ENCODE measurements at places on chromosomes 4 and X. TPM values are rescaled to one million over a fixed set of nuclear protein-coding genes. Genes with fewer than 3 reads are reported as not detected.

GRCh38 chr4:72975488-72975784 is 94.1 kb downstream of the COX18 start:
- no peak for DNase-seq

DNA sequence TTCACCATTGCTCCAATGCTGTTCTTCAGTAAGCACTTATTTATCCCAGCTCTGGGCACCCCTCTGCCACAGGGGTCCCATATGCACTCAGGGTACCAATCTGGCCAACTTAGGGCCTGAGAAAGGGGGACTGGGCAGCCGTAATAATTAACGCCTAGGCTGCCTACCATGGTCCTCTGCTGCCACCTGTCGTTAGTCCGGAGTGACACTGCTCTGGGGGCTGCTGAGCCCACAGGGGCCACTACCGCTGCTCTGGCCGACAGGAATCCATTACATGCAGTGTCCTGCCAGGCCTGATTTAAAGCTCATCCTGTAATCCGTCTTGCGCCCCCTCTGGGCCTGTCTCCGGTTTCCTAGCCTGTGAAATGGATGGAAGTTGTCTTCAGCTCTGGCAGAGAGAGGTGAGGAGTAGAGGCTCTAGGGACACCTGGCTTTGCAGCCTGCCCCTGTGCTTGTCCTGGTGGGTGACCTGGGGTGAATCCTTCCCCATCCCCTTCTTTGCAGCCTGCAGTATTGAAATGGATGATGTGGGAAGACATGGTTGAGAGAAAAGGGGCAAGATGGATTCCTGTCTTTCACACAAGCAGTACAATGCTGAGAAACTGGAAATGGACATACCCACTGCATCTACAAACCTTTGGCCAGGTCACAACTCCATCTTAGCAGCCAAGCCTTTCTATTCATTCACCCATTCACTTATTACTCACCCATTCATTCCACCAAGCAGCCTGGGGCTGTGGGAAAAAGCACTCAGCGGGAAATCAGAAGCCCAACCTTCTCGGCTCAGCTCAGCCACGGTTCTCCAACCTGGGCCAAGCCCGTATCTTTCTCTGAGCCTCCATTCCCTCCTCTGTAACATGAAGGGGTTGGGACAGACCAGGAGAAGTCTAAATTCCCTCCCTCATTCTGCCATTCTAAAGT is 116.3 kb upstream of the NALF2 start:
- no peak for DNase-seq

DNA sequence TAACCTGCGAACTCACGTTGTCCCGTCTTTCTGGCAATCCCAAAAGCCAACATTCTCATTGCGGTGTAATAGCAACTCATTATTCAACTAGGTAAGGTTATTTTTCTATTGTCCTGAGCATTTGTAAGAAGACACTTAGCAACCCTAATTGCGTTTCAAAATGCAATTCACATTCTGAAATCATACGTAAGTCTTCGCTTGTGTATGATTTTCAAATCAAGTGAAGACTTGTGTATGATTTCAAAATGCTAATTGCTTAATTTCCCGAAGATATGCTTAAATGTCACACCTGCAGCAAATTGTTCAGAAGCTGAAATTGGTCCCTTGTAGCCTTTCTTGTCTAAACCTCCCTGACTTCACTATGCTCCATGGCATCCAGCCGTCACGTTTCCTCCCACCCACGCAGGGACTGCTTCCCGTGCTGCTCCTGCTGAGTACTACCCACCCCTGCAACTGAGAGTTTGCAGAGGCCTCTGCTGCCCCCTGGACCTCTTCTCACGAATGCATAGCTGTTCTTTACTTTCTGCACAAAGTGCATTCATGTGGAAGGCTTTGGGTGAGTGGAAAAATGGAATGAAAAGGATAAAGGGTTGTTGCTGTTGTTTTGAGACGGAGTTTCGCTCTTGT is 40.8 kb upstream of the CLDN24 start:
- DNase-seq = no peak

DNA sequence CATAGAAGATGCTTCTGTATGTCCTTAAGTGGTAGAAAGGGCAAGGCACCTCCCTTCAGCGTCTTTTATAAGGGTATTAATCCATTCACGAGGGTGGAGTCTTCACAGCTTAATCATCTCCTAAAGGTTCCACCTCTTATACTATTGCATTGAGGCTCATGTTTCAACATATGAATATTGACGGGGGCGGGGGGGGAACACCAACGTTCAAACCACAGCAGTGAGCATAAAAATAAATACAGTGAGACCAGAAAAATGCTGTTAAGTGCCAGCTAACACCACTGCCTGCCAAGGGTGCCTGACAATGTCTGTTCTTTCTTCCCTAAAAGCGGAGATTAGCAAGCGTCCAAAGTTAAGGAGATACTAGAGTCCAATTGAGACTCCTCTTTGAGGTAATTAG is 323.3 kb downstream of the STK32B start:
- no peak for DNase-seq

DNA sequence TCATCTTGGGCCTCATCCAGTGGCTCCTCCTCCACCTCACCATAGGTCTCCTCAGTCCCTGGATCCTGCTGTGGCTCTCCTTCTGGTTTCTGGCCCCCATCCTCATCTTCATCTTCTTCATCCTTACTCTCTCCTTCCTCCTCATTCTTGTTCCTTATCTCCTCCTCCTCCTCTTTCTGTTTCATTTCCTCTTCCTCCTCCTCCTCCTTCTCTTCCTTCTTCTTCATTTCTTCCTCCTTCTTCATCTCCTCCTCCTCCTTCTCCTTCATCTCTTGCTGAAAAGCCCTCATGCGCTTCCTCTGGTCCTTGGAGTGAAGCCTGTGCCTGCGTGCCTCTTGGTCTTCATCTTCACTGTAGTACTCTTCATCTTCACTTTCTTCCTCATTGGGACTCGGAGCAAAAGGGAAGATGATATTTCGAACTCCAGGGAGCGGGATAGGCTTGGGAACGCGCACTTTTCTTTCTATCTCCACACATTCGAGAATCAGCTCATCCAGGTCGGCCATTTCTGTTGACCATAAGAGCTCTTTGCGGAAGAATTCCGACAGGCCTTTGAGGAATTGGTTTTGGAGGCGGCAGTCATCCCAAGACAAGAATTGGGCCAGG is 1.5 kb downstream of the RTL5 start:
- DNase-seq = no peak

DNA sequence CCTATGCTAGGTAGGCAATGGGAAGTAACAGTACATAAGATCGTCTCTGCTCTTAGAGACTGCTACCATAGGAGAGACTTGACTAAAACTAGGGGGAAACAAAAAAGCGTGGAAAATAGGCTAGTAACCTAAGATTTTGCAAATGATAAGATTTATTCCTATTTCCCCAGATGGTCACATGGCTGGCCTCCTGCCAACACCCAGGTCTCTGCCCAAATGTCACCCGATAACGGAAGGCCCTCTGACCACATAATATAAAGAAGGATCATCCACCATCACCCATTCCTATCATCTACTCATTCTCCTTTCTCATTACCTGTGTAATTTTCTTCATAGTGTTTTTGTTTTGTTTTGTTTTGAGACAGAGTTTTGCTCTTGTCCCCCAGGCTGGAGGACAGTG is 4.7 kb downstream of the LAMP2 start:
- DNase-seq = no peak

DNA sequence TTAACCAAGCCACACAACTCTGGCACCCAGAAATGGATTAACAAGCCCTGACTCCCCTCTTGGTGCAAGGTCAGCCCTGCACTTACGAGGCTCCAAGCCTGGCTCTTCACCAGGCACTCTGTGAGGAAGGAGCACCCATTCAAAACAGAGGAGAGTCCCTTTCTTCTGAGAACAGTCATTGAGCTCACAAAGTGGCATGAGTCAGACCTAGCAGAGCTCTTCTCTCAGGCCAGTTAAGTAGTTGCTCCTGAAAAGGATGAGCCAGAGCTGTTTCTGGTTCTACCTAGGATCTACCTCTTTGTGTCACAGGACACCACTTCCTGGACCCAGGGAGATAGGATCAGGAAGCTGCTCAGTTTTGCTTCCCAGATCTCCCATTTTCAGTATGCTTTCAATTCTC is 48.2 kb downstream of the EVC2 start:
- no peak for DNase-seq

DNA sequence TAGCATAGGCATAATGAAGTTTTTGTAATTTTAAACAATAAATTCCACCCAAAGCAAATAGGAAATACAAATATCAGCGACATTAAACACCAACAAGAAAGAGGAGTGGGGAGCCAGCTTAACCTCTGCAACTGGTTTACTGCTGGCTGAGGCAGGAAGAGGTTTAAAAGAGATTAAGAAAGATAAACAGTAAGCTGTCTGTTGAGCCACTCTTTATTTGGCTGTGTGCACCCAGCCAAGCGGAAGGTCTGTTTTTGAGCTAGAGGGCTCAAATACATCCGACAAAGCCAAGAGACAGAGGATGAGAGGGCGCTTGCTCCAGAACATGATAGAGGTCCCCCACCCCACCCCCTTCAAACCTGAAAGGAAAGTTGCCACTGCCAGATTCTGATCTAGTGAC is 191.4 kb downstream of the MGST2 start:
- no peak for DNase-seq

GRCh38 chrX:69113723-69114122 is 51.5 kb downstream of the PJA1 start:
- no peak for DNase-seq

- no peak for DNase-seq
Observed at GRCh38 chr4:71130827-71131603, 137.6 kb downstream of the DCK start.

DNA sequence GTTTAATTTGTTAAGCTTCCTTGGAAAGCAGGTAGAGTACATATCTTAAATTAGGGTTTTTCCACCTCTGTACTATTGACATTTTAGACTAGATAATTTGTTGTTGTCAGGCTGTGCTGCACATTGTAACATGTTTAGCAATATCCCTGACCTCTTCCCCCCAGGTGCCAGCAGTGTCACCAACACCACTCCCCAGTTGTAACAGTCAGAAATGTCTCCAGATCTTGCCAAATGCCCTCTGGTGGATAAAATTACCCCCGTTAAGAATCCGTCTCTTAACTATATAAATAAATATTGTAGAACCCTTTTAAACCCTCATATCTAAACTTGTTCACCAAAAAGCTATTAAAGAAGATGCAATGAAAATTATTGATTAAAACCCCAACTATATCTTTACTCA is 161.5 kb downstream of the ARHGAP6 start:
- DNase-seq = no peak

DNA sequence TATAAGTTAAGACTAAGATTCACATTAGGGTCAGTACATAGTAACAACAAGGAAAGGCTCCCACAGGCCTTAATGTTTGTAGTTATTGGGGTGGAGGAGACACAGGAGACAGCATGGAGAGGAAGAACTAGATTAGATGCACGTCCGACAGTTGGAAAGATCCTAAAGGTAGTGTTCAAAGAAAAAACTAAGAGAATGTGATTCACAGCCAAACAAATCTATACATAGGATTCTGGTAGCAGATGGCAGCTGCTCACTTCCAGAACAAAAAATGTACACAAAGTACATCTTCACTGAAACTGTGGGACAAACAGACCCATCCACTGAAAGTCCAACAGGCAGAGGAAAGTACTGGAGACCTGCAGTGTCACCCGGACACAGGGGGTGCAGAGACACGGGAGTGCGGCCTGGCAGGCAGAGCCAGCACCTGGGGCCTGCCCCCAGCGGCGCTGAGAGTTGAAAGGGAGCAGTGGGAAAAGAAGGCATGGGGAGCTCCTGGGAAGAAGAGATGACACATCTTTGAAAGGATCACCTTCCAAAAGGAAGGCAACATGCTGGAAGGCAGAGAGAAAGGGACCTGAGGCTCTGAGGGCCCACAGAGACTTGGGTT is 40.0 kb downstream of the NELFA start:
- DNase-seq = no peak

GRCh38 chr4:86472377-86473019 is 112.6 kb upstream of the MAPK10 start:
- no peak for DNase-seq

- DNase-seq = no peak
Observed at GRCh38 chrX:18890724-18891547, 93.0 kb downstream of the PHKA2 start.

- no peak for DNase-seq
Observed at GRCh38 chr4:133856731-133857355, 344.7 kb downstream of the PABPC4L start.

DNA sequence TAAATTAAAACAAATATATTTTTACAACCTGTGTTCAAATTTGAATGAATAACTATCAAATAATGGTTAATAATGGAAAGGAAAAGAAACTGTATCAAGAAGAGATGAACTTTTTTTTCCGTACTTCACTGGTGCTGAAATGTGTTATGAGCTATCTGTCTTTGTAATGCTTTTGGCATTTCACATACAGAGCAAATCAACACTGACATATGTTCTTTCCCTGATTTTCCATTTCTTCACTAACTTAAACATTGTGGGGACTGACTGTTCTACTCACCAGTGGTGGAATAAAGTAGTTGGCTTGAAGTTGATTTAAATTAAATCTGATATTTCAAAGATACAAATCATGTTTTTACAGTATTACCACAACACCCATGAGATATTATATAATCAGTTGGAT is 304.0 kb upstream of the BMP3 start:
- no peak for DNase-seq

DNA sequence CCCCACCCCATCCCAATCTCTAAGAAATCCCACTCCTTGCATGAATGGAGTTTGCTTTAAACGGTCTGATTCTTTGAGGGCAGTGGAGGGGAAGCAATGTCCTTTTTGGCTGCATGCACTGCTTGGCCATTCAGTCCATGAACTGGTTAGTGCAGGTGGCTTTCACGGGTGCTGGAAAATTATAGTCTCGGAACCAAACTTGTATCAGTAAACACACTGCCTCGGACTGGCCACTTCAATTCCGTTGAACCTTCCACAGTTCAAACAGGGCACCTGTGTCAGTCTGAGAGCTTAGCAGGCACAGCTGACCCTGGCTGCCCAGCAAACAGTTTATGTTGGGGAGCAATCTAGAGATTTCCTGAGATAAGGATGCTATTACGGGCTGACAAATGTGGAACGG is 255.6 kb downstream of the DHX15 start:
- no peak for DNase-seq

- DNase-seq = no peak
Observed at GRCh38 chrX:39654952-39655351, 442.8 kb downstream of the BCOR start.

GRCh38 chr4:29948858-29949257 is 771.3 kb upstream of the PCDH7 start:
- no peak for DNase-seq

- DNase-seq = no peak
Observed at GRCh38 chr4:155774033-155774432, 15.2 kb downstream of the GUCY1B1 start.

DNA sequence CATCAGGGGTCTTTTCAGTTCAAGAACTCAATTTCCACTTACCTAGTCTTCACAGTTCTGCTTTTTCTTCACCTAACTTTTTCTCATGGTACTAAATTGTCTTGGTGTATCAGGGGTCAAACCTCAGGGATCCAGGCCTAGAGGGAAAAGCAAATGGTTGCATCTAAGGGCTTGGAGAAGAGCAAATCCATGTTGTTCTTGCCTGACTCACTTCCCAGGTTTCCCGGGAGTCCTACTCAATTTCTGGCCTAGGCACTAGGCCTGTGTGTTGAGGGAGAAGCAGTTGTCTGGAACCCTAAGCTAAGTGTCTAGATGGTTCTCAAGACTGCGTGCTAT is 191.9 kb upstream of the STK26 start:
- DNase-seq = no peak

GRCh38 chr4:136558940-136559494 is 973.3 kb downstream of the PCDH18 start:
- DNase-seq = no peak

GRCh38 chr4:101232074-101232776 is 115.1 kb downstream of the PPP3CA start:
- DNase-seq = no peak

LIAS gene
- 15.9 TPM for total RNA-seq

PAPSS1 gene
- total RNA-seq = 32.7 TPM

SSX3 gene
- total RNA-seq = not detected

PAGE1 gene
- total RNA-seq = not detected

ADH1C gene
- 2.2 TPM for total RNA-seq

DGKQ gene
- 4.4 TPM for total RNA-seq

CUL4B gene
- total RNA-seq = 28.5 TPM
